ENCODE measurements at places on chromosomes 2 and 18.
A peak's percentile ranks its signal among the peaks of the same experiment; 100 is the strongest.

GRCh38 chr2:25255745-25256487 is 85.8 kb downstream of the DNMT3A start:
- no peak for DNase-seq

DNA sequence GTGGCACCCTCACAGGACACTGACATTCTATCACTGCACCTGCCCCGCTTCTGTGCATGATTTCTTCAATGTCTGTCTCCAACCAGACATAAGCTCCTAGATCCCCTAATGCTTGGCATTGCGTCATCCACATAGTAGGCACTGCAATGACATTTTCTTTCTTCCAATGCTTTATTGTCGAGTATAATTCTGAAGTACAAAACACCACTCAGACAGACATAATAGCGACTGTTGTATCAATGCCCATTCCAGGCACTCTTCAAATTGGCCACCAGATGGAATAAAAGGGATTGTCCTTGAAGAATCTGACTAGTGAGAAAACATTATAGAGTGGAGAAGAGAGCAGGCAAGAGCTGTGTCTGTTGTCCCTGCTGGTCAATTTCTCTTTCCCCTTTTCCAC is 89.0 kb downstream of the LPIN1 start:
- DNase-seq, result no peak

- DNase-seq, result peak; percentile 57
Measured at GRCh38 chr2:26850000-26850431, 2.1 kb downstream of the DPYSL5 start.

DNA sequence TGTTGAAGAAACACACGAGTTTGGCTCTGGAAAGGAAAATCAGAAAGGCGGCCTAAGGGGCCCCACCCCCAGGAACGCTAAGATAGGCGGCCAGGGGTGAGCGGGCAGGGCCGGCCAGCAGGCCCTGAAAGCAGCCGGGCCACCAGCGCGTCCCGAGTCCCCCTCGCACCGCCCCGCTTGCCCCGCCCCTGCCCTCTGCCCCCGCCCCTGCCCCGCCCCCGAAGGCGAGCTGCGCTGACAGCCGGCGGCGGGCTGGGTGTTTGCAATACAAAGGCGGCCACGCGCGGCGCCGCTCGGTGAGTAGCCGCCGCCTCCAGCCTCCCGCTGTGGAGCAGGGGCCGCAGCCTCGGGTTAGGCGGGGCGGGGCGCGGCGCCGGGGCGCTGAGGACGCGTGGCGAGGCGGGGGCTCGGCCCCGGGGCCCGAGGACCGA is at the start of gene LPIN1:
Gene LPIN1 (plus strand): TSS at position 257 of the 431 bp plus-strand sequence. CDS start 18,910 bp downstream, outside the sequence.
- DNase-seq, result peak; percentile 80

DNA sequence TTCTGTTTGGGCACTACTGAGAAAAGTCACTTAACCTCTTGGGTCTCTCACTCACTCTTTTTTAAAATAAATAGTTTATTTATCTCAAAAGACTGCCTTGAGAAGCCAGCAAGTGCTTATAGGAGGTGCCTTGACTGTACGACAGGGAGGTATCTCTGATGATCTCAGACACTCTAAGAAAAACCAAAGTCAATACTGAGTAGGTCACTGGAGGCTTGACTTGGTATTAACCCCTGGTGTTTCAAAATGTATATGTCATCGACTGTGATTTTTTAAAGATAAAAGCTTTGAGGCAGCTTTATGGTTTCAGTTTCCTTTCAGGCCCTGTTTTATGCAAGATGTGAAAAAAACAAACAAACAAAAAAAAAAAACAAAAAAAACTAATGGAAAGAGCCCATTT is 33.7 kb downstream of the MREG start:
- DNase-seq, result no peak

Measured in pons (tissue), 1 donor.